ENCODE measurements at places on chromosomes 1 and 21. TPM values are rescaled to one million over a fixed set of nuclear protein-coding genes. Genes with fewer than 3 reads are reported as not detected.

Gene ARHGEF16
- total RNA-seq = 3.3 TPM

Gene CD1B
- total RNA-seq = not detected

DNA sequence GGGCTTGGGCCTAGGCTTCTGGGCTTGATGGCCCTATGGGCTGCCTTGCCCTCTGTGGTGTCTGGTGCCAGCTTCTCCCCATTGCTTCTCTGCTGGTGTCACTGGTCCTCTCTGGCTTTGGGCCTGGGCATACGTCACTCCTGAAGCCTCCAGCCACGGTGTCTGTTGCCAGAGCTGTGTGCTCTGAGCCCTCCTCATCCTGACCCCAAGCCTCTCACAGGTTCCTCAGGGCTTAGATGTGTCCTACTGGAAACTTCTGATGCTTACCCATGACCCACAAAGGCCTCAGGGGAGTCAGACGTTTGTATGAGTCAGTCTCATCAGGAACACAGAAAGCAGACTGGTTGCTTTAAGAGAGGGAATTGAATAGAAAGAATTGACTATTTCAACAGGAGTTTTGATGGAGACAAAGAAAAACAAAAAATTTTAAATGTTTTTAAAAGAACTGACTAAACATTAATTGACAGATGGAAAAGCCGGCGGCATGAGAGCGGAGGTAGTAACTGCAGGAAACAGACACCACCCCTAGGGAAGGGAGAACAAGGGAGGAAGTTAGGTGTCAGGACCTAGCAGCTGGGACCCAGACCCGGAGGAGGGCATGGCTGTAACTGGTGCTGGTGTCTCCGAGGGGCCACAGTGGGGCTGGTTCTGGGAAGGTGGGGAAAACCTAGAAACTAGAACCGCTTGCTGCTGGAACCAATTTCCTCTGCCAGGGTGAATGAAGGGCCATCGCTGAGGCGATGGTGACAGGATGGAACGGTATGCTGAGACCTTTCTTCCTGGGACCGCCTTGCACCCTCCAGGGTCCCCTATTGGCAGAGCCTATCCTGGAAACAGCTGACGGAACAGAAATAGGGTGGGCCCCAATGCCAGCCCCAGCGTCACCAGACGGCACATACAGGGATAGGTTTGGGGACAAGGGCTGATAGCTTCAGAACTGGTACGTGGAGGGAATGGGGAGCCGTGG lies 40.0 kb upstream of the CITED4 start:
- no peak for DNase-seq

DNA sequence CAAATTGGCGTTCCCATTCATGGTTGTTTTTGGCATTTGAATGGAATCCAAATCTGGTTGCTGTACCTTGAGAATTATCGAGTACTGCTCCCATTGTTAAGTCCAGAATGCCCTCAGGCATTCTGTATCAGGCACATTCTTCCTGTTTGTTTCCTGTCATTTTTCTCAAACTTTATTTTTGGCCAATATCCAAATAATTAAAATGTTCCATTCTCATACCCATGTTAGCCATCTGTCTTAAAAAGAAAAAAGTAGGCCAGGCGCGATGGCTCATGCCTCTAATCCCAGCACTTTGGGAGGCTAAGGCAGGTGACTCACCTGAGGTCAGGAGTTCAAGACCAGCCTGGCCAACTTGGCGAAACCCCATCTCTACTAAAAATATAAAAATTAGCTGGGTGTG lies 29.3 kb upstream of the SHISA4 start:
- no peak for DNase-seq

GRCh38 chr1:175132436-175132835 lies 60.1 kb downstream of the KIAA0040 start:
- DNase-seq = no peak
